ENCODE measurements at places on chromosomes 5 and 9. TPM values are rescaled to one million over a fixed set of nuclear protein-coding genes. Genes with fewer than 3 reads are reported as not detected.

BARX1 gene
- not detected for total RNA-seq

VLDLR gene
- 17.4 TPM for total RNA-seq

MTMR12 gene
- 32.9 TPM for total RNA-seq

PTGES gene
- 6.3 TPM for total RNA-seq

EQTN gene
- total RNA-seq = not detected

DNA sequence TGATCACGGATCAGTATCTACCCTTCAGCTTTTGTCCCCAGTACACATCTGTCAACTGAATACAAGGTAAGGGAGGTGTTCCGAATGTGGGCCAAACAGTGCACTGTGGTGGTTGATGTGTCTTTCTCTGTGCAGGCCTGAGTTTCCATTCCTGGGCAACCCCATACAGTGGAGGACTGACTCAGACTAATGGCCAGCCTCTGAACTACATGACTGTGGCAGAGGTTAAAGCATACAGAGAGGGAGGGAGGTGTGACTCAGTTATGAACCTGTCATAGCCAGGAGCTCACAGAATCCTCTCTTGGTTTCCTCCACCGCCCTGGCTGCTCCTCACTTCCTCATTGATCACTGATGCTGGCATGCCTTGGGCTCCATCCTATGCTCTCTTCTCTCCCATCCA, 136.4 kb upstream of the TAS2R1 start:
- no peaks in the 10 kb centered on the region for H3K4me1 ChIP-seq
- H3K4me3 ChIP-seq = no peak overlapping the region
- peaks cover 17% of the 10 kb centered on the region for H3K27me3 ChIP-seq
- H3K27ac ChIP-seq = no peak overlapping the region
- DNase-seq = no peak
- H3K36me3 ChIP-seq = no peaks in the 10 kb centered on the region

DNA sequence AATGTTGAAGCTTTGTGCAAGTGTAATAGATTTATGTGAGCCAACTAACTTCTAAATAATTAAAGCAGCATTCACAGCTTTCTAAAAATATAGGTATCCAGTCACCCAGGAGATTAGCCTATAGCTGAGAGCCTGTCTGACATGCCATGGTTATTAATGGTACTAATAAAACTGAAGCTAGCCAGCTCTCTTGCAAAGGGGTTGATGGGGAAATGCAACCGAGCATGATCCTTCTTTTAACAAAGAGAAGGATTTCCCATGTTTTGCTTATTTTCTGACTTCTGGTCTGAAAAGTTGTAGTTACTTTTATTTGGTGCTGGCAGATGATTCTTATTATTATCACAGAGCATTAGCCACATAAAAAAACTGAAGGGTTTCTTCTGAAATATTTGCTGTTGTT, 488.7 kb upstream of the CYLC2 start:
- no peak overlapping the region for H3K27ac ChIP-seq
- H3K27me3 ChIP-seq = no peaks in the 10 kb centered on the region
- H3K4me3 ChIP-seq = no peak overlapping the region

DNA sequence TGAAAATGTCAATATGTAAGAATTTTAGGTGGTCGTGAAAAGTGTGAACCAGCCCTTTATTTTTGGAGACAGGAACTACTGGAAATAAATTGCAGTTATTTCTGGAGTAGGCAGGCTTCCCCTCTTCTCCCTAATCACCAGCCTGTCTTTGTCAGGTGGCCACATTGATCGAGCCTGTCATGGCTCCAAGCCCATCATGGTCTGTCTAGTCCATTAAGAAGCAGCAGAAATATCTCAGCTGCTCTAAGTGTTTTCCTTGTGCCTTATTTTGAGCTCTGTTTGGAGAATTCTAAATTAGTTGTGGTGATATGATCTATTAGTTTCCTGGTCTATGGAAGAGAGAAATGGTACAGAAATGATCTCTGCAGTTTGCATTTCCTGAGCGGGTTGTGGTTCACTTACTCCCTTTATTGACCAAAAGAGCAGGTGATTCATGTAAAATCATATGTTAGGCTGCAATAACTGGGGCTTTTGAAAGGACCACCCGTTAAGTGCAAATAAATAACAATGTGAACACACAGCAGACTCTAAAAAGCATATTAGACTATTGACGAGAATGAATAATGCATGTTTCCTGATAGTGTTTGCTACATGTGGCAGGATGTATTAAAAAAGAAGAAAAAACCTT, 42.3 kb downstream of the BASP1 start:
- H3K27ac ChIP-seq = no peak overlapping the region
- no peaks in the 10 kb centered on the region for H3K4me1 ChIP-seq
- peaks cover 65% of the 10 kb centered on the region for H3K27me3 ChIP-seq
- H3K36me3 ChIP-seq = no peaks in the 10 kb centered on the region
- H3K4me3 ChIP-seq = no peak overlapping the region

- DNase-seq = no peak
- H3K27me3 ChIP-seq = no peaks in the 10 kb centered on the region
- no peaks in the 10 kb centered on the region for H3K4me1 ChIP-seq
- H3K36me3 ChIP-seq = peaks cover 4% of the 10 kb centered on the region
- H3K4me3 ChIP-seq = no peak overlapping the region
Measured at GRCh38 chr5:171031977-171032376, 170.2 kb downstream of the RANBP17 start.

- H3K27me3 ChIP-seq = no peaks in the 10 kb centered on the region
- no peak overlapping the region for H3K4me3 ChIP-seq
- no peak overlapping the region for H3K27ac ChIP-seq
- no peak for DNase-seq
Measured at GRCh38 chr5:75130818-75131349, 78.5 kb upstream of the GCNT4 start.

GRCh38 chr9:18604767-18605730, 131.1 kb downstream of the ADAMTSL1 start:
- H3K4me3 ChIP-seq = no peak overlapping the region
- DNase-seq = no peak
- no peak overlapping the region for H3K27ac ChIP-seq
- H3K4me1 ChIP-seq = no peaks in the 10 kb centered on the region
- H3K36me3 ChIP-seq = no peaks in the 10 kb centered on the region

DNA sequence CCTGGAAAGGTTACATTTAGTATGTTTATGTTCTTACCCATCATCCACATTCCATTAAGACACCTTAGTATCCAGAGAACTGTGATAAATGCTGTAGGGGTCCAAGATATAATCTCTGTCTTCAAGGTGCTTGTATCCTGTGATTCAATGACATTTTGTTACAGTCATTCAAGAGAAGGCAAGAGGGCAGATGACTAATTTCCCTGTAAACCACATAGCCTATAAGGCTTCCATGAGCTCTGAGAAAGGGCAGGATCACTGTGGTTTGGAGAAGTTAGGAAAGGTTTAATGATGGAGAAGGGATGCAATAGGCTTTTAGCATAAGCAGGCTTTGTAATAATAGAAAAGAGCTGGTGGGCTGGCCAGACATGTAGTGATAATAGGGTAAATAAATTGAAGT, 40.0 kb downstream of the PAPPA start:
- H3K4me1 ChIP-seq = no peaks in the 10 kb centered on the region
- no peak overlapping the region for H3K27ac ChIP-seq
- H3K27me3 ChIP-seq = peaks cover 13% of the 10 kb centered on the region
- DNase-seq = no peak
- H3K4me3 ChIP-seq = no peak overlapping the region

DNA sequence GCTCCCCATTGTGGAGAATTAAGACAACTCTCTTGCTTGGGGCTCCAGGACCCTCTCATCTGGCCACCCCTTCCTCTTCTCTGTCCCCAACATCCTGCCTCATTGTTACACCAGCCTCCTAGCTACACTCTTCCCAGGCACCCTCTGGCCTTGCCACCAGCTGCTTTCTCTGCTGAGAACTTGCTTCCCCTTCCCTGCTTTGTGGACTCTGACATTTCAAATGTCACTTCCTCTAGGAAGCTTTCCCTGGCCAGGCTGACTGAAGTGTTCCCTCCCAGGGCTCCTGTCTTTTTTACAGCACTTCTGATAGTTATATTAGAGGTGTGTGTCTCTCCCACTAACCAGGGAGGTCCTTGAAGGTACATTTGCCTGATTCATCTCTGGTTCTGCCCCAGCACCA, 194.0 kb upstream of the KLF4 start:
- no peaks in the 10 kb centered on the region for H3K36me3 ChIP-seq
- no peaks in the 10 kb centered on the region for H3K4me1 ChIP-seq
- H3K4me3 ChIP-seq = no peak overlapping the region
- DNase-seq = no peak

GRCh38 chr5:158812408-158812807, 287.3 kb downstream of the EBF1 start:
- no peak overlapping the region for H3K4me3 ChIP-seq
- no peaks in the 10 kb centered on the region for H3K4me1 ChIP-seq
- no peaks in the 10 kb centered on the region for H3K36me3 ChIP-seq

DNA sequence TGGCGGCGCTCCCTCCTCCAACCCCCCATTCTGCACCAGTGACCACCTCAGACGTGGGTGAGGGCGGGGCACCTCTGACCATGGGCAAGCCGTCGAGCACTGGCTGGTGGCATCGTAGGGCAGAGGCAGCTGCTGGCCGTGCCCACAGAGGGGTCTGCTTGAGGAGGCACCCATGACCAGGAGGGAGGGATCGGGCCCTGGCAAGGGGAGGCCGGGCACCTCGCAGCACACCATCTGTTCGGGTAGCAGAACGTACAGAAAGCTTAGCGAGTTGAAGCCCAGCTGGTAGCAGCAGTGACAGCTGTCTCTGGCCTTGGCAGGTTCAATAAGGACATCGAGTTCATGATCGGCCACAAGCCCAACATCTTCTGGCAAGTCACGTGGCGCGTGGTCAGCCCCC, 4.3 kb upstream of the SLC6A18 start:
- no peaks in the 10 kb centered on the region for H3K4me1 ChIP-seq
- H3K4me3 ChIP-seq = no peak overlapping the region
- peaks cover 47% of the 10 kb centered on the region for H3K27me3 ChIP-seq
- no peak for DNase-seq
- no peak overlapping the region for H3K27ac ChIP-seq

DNA sequence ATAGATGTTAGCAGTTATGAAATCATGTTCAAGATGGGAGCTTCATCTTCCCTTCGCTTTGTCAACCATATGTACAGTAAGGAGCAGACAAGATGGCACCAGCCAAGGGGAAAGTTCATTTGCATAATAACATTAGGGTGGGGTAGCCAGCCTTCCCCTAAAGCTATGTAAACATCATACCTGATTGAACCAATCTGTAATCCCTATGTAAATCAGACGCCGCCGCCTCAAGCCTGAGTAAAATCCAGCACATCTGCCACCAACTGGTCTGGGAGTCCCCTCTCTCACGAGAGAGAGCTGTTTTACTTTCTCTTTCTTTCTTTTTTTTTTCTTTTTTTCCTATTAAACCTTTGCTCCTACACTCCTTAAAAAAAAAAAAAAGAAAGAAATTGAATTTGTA, 30.8 kb upstream of the REEP2 start:
- H3K36me3 ChIP-seq = peaks cover 35% of the 10 kb centered on the region
- H3K27me3 ChIP-seq = no peaks in the 10 kb centered on the region
- H3K27ac ChIP-seq = no peak overlapping the region
- H3K4me3 ChIP-seq = no peak overlapping the region
- DNase-seq = no peak
- no peaks in the 10 kb centered on the region for H3K4me1 ChIP-seq

DNA sequence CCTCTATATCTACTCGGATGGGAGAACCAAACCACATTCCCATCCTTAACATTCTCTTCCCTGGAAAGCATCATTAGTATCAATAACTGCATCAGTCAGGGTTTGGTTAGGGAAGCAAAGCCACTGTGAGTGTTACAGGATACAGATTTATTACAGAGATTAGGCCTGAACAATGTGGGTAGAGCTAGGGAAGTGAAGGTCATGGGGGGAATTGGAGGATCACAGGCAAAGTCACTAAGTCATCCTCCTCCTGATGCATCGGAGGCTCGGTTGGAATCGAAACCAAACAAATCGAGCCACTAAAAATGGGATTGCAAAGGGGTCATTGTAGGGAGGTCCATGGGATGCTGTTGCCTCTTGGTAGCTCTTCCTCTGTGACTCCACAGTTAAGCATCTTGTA, 61.8 kb upstream of the ZBTB43 start:
- no peak overlapping the region for H3K4me3 ChIP-seq
- DNase-seq = no peak
- peaks cover 97% of the 10 kb centered on the region for H3K27me3 ChIP-seq

- H3K27ac ChIP-seq = no peak overlapping the region
- no peak for DNase-seq
- no peaks in the 10 kb centered on the region for H3K36me3 ChIP-seq
- H3K4me3 ChIP-seq = no peak overlapping the region
- no peaks in the 10 kb centered on the region for H3K4me1 ChIP-seq
- no peaks in the 10 kb centered on the region for H3K27me3 ChIP-seq
Measured at GRCh38 chr5:101288633-101289032, 385.6 kb upstream of the ST8SIA4 start.

DNA sequence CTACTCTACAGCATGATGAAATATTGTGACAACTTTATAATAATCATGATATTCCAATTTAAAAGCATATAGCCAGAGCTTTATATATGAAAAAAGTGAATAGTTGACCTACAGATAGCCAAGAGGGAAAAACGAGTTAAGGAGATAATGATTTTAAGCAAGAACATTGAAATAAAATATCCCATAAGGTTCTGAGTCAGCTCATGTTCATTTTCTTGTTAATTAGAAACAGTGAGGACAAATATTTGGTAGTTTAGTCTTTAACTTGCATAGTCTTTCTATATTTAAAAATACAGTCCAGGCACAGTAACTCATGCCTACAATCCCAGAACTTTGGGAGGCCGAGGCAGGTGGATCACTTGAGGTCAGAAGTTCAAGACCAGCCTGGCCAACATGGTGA, 55.8 kb upstream of the CDH6 start:
- no peaks in the 10 kb centered on the region for H3K36me3 ChIP-seq
- no peak for DNase-seq
- no peak overlapping the region for H3K4me3 ChIP-seq
- no peaks in the 10 kb centered on the region for H3K4me1 ChIP-seq

GRCh38 chr5:181036816-181037364, 3.2 kb upstream of the BTNL9 start:
- H3K27me3 ChIP-seq = no peaks in the 10 kb centered on the region
- DNase-seq = no peak
- H3K4me3 ChIP-seq = no peak overlapping the region
- H3K36me3 ChIP-seq = no peaks in the 10 kb centered on the region
- H3K27ac ChIP-seq = no peak overlapping the region

DNA sequence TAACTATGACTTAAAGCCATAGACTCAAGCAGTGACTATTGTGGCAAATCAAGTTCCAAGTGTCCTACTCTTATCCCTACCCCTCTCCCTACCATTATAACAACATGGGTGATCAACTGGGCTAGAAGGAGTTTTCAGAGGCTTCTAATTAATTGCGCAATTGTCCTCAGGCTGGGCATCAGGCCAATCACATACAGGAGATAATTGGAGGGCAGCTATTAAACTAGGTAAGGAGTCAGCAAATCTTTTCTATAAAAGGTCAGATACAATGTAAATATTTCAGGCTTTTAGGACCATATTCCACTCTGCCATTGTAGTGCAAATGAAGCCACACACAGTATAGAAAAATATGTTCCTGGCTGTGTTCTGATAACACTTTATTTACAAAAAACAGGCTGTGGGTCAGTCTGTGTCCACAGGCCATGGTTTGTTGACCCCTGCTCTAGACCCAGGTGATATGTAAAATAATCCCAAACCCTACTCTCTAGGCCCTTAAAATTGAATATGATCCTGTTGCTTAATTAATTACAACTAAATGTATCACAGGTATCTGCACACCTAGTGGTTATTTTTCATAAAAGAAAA, 141.4 kb upstream of the PIK3R1 start:
- peak; percentile 10 for DNase-seq
- H3K27me3 ChIP-seq = no peaks in the 10 kb centered on the region
- H3K4me1 ChIP-seq = peaks cover 21% of the 10 kb centered on the region
- H3K27ac ChIP-seq = no peak overlapping the region
- H3K36me3 ChIP-seq = peaks cover 4% of the 10 kb centered on the region

Data from Calu3 (cell line).